ENCODE measurements at places on chromosomes 7 and 10.

GRCh38 chr7:158861936-158862704 is 5.8 kb downstream of the DYNC2I1 start:
- DNase-seq, result no peak

- DNase-seq, result no peak
Measured at GRCh38 chr10:876438-876837, 55.1 kb downstream of the LARP4B start.

DNA sequence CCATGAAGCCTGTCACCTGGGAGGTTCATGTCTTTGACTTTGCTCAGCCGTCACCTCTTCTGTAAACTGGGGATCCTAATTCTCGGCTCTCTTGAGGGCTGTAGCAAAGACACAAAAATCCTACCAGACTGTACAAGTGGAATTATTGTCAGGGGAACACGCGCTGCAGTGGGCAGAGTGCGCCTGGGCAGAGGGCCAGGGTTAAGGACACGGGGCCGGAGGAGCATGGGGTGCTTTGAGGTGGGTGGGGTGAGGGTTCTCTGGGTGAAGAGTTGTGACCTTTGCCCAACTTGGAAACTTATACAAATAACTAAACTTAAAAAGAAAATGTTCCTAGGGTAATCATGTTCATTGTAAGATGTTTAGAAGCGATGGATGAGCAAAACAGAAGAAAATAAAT is 36.0 kb downstream of the PALD1 start:
- DNase-seq, result no peak

DNA sequence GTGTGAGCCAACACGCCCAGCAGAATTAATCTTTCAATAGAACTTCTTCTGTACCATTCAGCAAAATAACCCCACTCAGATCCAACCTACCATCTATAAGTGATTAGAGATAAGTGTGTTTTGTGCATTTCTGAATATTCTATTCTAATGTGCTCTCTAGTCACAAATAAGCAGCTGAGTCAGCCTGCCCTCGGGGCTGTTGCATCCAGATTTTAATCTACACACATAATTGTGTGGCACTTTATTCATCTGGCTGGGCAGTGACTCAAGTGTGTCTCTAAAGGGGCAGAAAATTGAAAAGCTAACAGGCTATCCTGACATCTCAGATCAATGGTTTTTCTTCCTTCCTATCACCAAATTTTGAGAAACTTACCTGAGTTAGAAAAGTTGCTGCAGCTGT is 60.3 kb downstream of the PRR15 start:
- no peak for DNase-seq

GRCh38 chr10:52744057-52744805 is 28.4 kb downstream of the MBL2 start:
- no peak for DNase-seq

- no peak for DNase-seq
Measured at GRCh38 chr7:40579401-40579800, 444.6 kb downstream of the SUGCT start.

Measured in NCI-H1105 treated with DMSO at 0.1 percent for 48 hours (cell line).